ENCODE measurements at places on chromosomes 11 and 22. TPM values are rescaled to one million over a fixed set of nuclear protein-coding genes. Genes with fewer than 3 reads are reported as not detected.

- no peak for DNase-seq
Measured at GRCh38 chr22:21939461-21939913, 13.2 kb downstream of the PPM1F start.

GRCh38 chr22:18059094-18059417 lies 18.7 kb upstream of the PEX26 start:
- DNase-seq, result no peak

DNA sequence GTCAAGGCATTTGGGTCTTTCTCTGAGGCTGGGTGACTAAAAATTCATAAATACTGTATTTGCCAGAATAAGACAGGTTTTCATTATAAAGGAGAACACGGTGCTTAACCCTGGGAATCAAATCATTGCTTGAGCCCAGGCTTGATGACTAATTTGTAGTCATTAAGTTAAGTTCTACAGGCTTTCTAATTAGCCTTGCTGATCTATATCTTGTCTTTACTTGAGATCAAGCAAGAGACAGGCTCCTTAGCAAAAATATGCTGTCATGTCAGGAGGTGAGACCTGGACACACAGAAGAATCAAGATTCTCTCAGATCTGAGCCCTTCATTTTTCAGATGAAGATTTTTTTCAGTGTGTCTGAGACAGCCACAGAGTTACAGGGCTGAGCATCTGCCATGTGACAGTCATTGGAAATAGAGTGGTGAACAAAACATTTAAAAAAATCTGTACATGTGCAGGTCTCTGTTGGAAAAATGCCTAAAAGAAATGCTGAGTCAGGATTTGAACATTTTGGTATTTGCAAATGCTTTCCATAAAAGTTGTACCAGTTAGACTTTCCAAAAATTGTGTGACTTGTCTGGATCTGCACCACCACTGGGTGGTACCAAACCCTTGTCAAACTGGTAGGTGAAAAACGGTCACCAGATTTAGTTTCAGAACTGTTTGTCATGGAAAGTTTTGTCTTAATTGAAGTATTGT lies 14.6 kb downstream of the ACAT1 start:
- DNase-seq, result no peak

GRCh38 chr11:26134053-26134452 lies 197.9 kb upstream of the ANO3 start:
- no peak for DNase-seq

Gene LRRC4C
- 1.5 TPM for total RNA-seq
